Stimulated activated CD4-positive, alpha-beta T cell treated with anti-CD3 and anti-CD28 coated beads, Interleukin-1b, Interleukin-23, amount 100 ng/mL, for 24 hours (primary cell): ENCODE measurements at places on chromosomes 1 and 21.
A peak's percentile ranks its signal among the peaks of the same experiment; 100 is the strongest.

DNA sequence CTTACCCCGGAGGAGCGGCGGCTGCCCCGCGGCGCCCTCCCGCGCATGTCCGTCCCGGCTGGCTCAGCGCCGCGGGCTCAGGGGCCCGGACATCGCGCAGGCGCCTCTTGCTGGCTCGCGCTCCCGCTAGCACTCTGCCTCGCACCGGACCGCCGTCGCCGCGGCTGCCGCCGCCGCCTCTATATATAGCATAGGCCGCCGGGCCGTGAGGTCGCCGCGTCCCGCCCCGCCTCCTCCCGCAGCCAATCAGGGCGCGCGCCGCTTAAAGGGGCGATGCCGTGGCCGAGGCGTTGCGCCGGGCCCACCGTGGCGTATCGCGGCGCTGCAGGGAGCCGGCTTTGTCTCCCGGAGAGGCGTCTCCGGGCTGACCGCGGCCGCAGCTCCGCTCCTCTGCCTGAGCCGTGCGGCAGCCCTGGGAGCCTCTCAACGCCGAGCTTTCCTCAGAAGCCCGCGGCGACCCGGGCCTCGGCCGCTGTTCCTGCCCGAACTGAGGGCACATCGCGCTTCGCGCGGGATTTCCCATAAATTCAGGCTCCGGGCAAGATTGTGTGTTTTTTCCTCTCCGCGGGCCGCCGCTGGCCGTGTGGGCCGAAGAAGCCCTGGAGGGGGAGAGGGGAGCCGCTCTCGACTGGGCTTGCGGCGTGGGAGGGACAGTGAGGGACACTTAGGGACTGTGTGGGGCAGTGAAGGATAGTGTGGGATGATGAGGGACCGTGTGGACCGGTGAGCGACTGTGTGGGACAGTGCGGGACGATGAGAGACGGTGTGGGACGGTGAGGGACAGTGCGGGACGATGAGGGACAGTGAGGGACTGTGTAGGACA is at the start of gene ERRFI1:
TSS of gene ERRFI1 (minus strand) at position 157 of the 823 bp plus-strand sequence. CDS start 10,690 bp downstream, outside the sequence.
- peak; percentile 77 for DNase-seq

- no peak for DNase-seq
Measured at GRCh38 chr1:217272385-217272784, 358.5 kb downstream of the GPATCH2 start.

DNA sequence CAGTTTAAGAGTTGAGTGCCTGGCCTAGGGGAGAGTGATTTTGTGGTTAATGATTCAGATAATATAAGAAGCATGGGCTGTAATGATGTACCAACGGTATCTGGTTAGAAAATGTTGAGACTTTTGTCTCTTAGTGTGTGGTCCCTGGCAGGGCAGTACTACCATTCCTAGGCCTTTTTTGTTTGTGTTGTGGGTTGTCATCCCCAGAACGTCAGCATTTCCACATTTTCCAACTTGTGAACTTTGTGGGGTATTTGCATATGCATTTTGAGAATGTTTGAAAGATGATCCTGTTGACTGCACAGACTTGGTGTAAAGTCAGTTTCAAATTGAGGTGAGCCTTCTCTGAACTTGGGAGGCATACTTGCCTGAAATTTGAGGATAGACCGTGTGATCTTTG is 11.4 kb downstream of the NEK7 start:
- DNase-seq = no peak

DNA sequence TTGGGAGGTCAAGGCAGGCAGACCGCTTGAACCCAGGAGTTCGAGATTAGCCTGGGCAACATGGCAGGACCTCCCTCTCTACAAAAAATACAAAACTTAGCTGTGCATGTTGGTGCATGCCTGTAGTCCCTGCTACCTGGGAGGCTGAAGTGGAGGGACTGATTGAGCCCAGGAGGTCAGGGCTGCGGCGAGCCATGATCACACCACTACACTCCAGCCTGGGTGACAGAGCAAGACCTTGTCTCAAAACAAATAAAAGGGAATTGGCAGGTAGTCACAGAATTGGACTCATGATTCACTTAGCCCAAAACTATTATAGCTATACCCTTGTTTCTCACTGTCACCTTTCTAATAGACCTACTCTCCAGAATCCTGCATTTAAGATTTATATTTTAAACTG is 5.5 kb downstream of the TADA1 start:
- no peak for DNase-seq

GRCh38 chr1:198883184-198883583 is 244.3 kb downstream of the PTPRC start:
- DNase-seq = no peak

- DNase-seq = no peak
Measured at GRCh38 chr1:25677193-25677773, 60.7 kb downstream of the MAN1C1 start.

- no peak for DNase-seq
Measured at GRCh38 chr1:233107130-233107660, 156.8 kb downstream of the NTPCR start.
